ENCODE measurements at places on chromosomes 1 and 21.

DNA sequence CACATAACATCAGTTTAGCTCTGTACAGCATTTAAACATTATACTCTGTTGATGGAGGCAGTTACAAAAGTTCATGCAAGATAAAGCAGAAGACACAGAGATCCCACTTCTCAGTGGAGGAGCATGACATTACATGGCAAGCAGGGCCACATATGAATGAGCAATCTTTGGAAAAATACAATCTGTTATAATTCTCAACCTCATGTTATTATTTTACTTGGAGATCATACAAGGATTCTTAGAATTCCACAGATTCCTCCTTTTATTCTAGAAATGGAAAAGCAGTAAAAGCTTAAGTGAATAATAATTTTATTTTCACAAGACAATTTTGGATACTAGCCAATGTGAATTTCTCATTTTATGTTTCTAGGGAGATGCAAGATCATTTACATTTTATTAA is 66.6 kb downstream of the IFI44 start:
- DNase-seq = no peak

DNA sequence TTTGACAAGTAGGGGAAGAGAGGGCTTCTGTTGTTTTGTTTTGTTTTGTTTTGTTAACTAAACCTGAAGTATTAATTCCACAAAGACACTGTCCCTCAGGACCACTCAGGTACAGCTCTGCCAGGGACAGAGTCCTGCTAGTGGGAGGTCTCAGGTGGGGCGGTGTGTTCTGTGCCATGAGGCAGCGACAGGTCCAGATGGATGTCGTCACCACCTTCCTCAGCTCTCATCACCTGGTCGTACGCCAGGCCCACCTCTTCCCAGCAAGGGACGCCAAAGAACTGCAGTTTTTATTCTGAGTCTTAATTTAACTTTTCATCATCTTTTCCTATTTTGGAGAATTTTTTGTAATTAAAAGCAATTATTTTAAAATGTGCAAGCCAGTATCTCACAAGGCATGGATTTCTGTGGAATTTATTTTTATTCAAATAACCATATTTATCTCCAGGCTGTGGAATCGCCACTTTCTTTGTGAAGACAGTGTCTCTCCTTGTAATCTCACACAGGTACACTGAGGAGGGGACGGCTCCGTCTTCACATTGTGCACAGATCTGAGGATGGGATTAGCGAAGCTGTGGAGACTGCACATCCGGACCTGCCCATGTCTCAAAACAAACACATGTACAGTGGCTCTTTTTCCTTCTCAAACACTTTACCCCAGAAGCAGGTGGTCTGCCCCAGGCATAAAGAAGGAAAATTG is 62.5 kb downstream of the POFUT2 start:
- no peak for DNase-seq

- DNase-seq = no peak
Observed at GRCh38 chr1:234862944-234863515, 253.1 kb upstream of the IRF2BP2 start.

DNA sequence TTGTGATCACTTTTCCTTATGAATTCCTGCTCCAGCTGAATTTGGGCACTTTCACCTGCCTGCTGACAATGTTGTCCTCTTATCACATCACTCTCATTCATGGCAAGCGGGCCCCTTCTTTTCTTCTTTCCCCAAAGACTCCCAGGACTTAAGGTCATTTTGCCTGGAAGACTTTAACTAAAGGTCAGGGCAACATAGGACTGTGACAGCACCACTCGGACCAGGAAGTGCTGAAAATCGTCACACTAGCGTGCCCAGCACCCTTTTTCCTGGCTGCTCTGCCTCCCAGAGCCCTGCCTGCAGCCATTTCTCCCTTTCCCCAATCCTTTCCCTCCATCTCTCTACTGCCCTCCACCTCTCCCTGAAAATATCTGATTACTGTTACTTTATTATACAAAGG is 35.4 kb downstream of the CD34 start:
- no peak for DNase-seq

GRCh38 chr1:164611754-164612642 is 53.0 kb downstream of the PBX1 start:
- DNase-seq = peak; percentile 83

DNA sequence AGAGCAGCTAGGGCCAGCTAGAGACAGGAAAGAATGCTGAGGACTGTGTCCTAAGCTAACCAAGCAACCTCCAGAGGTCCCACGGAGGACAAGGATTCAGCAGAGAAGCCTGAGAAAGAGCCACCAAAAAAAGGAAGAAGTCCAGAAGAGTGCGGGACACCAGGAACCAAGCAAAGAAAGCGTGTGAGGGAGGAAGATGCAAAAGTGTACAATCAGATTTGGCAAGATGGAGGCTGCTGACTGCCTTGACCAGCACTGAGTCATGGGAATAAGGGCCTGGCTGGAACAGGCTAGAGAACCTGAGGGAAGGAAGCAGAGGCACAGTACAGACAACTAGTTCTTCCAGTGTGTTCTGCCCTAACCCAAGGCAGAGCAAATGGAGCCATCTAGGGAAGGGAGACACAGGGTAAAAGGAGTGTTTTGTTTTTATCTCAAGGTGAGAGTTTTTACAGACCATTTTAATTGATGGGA is 18.5 kb downstream of the TP53BP2 start:
- no peak for DNase-seq

- DNase-seq = peak; percentile 67
Observed at GRCh38 chr1:68120136-68120791, 69.8 kb upstream of the DIRAS3 start.

- DNase-seq = no peak
Observed at GRCh38 chr1:47584249-47584648, 146.4 kb downstream of the FOXD2 start.

DNA sequence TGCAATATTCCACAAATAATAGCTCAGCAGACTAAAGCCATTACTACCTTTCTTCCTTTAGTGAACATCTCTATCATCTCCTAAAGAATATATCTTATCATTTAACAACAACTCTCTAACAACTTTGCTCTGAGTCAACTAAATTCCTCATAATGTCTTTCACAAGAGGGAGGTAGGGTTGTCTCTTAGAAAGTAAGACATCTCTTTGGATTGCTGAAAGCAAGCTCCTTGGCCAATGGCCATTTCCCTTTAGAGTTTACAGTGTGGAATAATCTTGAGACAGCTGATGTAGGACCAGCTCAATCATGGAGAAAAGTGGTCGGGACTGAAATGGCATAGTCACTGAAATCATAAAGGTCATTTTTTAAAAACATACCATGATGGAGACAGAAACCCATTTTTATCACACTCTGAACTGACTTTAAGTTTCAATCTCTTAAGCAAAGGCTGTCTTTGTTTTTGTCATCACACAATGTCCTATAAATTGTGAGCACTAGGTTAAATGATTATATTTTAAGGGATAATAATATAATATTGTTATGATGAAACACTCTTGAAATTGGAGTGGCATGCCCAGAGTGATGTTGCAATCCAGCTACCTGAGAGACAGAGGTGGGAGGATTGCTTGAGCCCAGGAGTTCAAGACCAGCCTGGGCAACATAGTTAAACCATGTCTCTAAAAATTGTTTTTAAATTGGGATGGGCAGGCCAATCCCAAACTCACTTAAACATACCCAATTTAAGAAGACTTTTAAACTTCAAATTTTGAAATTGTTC is 91.1 kb downstream of the SLC44A5 start:
- no peak for DNase-seq

DNA sequence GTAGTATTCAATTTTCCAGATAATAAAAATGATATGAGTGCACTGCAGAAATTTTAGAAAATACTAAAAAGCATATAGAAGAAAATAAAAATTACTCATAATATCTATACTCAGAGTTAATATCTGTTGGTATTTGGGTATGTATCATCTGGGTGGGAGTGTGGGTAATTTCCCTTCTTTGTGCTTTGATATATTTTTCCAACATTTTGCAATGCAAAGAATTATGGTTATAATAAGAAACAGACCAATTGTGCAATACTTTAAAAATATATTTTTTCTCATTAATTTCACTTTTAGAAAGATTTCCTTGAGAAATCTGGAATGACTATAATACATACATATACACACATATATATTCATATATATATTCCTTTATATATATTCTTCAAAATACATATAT is 665.7 kb downstream of the ADGRL2 start:
- no peak for DNase-seq

- no peak for DNase-seq
Observed at GRCh38 chr1:219041141-219041540, 132.5 kb upstream of the LYPLAL1 start.

DNA sequence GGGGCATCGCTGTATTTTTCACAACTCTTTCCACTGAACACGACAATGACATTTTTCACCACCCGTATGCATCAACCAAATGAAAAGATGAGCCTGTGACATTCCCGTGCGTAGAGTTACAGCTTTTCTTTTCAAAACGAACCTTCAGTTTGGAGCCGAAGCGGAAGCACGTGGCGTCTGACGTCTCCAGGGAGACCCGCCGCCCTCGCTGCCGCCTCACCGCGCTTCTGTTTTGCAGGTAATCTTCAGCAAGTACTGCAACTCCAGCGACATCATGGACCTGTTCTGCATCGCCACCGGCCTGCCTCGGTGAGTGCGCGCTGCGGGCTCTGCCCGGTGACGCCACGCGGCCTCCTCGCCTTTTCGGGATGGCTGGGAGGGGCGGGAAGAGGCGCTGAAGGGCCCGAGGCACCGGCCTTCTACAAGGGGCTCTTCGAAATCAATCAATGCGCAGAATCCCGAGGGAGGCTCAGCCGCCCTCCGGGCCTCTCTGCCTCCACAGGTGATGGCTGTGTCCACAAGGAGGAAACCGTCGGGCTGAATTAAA is 32.6 kb downstream of the PDE9A start:
- no peak for DNase-seq

DNA sequence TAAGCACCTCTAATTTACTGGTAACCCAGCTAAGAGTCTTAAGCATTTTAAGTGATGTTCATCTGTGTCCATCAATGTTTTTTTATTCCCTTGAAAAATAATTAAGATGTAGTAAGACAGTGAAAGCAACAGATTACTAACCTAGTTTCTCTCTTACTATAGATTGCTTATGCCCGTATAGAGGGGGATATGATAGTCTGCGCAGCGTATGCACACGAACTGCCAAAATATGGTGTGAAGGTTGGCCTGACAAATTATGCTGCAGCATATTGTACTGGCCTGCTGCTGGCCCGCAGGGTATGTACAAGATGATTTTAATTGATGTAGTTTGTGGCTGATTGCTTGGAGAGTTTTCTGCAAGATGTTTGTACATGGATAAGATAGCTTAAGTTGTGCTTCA is 2.8 kb downstream of the RPL5 start:
- DNase-seq = no peak

DNA sequence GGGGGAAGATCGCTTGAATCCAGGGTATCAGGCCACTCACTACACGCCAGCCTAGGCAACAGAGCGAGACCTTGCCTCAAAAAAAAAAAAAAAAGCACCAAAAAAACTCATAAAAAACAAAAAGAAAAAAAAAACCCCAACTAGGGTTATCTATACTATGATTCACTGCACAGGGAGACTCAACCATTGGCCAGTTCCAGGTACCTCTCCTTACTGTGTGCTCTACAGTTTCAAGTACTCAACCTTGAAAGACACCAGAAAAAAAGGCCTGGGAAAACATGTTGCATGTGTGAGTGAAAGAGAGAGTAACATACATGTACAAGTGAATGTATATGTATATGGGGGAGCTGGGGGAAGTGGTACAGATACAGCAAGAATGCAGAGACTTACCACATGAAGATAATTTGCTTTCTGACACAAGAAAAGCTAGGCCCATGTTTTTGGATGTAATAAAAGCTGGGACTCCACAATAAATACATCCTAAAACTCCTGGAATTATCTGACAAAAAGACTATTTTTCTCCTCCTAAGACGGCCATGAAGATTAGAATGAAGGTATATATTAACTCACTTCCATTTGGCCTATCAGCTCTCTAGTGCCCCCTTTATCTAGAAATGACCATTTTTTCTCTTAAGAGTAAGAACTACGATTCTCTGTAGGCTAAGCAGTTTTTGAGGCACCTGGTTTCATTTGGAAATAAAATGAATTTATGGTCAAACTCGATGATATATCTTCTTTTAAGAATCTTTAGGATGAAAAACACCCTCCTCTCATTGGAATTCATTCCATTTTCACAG is 52.2 kb downstream of the SLC27A3 start:
- no peak for DNase-seq

GRCh38 chr1:39590546-39590945 is 14.0 kb upstream of the PABPC4 start:
- DNase-seq = no peak

DNA sequence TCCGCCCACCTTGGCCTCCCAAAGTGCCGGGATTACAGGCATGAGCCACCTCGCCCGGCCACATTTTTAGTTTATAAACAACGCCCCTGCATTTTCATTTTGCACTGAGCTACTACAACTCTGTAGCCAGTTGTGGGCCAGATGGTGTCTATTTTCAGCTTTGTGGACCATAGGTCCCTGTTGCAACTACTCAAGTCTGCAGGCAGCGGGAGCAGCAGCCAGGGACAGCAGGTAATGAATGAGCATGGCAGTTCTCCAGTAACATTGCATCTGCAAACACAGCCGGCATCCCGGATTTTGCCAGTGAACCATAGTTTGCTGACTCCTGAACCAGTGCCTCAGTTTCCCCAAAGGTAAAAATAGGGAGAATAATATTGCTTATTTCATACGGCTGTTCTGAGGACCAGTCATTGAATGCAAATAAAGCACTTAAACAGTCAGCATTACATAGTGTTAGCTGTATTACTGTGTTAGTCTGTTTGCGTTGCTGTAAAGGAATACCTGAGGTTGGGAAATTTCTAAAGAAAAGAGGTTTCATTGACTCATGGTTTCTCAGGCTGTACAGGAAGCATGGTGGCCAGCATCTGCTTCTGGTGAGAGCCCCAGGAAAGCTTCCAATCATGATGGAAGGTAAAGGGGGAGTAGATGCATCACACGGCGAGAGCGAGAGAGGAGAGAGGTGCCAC is 65.5 kb upstream of the SLC45A1 start:
- DNase-seq = no peak

DNA sequence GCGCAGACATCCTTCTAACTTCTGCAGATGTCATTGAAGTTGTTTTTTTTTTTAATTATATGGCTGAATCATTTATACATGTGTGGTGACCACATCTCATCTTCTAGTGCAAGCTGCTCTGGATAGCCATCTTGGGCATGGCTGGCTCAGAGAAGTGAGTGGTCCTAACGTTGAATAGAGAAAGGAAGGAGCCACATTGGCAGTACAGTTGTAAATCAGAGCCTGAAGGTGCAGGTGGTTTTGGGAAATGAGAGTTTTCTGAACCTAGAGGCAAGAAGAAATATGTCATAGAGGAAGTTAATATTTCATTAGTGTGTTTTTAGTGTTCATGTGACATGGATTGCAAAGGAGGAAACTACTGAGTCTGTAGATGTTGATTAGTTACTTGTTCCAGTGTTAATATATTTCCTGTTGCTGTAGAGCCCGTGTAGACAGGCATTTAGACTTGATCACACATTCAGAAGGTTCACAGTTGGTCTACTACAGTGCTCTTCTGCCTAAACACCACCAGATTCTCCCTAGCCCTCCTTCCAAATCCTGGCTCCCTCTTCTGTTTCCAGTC is 163.7 kb downstream of the ROR1 start:
- no peak for DNase-seq

GRCh38 chr1:153122831-153123421 is 9.6 kb upstream of the SPRR2F start:
- peak; percentile 65 for DNase-seq
